Stimulated activated CD8-positive, alpha-beta memory T cell treated with anti-CD3 and anti-CD28 coated beads, Interleukin-7, amount 100 ng/mL, for 4 hours (primary cell): ENCODE measurements at places on chromosomes 3 and 15.

DNA sequence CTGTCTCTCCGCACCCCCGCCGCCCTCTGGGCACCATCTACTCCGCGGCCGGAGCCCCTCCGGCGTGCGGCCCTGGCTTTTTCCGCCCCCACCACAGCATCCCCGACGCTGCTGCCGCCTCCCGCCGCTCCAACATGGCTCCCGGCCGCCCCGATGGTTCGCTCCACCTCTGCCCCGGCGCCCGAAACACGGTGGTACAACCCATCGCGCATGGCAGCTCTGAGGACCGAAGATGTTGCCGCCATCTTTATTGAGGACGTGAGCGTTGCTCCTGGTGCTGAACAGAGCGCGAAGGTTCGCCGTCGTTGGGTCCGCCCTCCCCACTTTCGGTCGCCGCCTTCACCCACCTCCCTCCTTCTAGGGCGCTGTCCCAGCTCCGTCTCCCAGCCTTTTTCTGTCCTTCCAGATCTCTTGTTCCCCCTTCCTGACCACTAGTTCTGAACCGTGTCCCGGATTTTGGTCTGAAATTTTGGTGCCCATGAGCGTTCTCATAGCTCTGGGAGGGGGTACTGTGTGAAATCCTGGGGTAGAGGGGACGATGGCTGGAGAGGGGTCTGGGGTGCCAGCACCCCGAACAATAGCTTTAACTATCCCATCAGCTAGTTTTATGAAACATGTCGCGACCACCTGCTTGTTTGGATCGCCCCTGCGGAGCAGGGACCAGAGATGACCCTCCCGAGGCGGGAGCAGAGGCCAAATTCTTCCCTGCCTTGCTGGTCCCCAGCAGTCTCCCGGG lies at the start of gene CELSR3:
Gene CELSR3 (minus strand): TSS at position 134 of the 736 bp plus-strand sequence. CDS start 252 bp downstream, outside the sequence.
- DNase-seq: no peak

DNA sequence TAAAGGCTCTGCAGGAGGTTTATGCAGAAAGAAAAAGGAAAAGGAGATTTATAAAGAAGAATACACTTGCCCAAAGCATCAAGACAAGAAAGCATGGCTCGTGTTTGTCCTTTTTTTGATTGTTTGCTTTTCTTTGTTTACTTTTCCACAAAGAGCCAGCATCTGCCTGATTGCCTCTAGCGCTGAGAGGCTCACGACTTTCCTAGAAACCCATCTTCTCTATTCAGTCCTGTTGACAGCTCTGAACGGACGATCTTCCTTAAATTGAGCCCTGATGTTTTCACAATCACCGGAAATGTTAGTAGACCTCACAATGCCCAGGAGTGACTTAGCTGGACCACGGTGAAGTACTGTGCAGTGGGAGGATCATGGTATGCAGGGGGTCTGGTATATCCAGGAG lies 12.4 kb downstream of the GP5 start:
- DNase-seq: no peak

DNA sequence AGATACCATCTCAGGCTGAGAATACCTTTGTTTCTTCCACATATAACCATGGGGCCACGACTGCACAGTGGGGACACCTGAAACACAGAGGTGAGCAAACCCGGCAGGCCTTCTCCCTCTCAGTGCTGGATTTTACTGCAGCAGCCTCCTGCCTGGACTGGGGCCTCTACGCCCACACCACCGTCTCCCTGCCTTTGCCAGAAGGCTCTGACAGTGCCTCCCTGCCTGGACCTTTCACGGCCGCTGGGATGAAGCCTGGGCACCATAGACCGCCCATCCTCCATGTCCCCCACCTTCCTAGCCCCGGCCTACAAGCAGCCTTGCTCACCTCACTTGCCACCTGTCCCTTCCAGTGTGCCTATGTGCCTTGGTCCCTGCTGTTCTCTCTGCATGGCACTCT lies 214.3 kb downstream of the NFKBIZ start:
- DNase-seq: no peak

DNA sequence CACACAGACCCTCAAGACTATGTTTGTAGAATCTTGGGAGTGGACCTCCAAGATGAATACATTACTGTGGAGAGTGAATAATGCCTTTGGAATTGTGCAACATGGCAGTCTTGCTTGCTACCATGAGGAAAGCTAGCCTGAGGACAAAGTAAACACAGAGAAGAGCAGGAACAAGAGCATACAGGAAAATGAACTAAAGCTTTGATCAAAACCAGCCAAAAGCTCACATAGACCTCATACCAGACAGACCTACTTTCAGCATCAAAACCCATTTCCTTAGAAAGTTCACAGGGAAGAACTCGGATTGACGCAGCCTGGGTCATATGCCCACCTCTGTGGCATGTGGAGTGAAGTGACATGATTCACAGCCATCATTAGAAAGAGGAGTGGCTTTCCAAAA lies 3.3 kb upstream of the RAB8B start:
- no peak for DNase-seq

- no peak for DNase-seq
Measured at GRCh38 chr3:134074790-134075567, 45.3 kb upstream of the SLCO2A1 start.

DNA sequence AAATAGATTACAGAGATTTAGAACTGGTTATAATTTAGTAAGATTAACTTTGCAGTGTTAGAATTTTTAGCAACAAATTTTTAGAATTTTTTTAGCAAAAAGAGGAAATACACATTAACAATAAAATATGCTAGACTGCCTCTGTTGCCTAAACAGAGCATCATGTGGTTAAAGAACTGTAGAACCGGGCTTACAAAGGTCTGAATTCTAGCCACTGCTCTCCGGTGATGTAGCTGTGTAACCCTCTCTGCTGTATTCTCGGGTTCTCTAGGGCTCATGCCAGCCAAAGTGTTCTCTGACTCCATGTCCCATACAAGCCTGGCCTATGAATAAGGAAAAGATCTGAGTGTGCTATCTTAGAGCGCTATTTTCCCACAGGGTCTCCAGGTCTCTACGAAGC lies 2.9 kb upstream of the P2RY12 start:
- DNase-seq: no peak

DNA sequence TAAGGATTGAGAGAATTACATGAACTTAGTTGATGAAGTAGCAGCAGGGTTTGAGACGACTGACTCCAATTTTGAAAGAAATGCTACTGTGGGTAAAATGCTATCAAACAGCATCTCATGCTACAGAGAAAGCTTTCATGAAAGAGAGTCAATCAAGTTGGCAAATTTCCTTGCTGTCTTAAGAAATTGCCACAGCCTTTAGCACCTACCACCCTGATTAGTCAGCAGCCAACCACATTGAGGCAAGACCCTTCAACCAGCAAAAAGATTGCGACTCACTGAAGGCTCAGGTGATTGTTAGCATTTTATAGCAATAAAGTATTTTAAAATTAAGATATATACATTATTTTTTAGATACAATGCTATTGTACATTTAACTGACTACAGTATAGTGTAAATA lies 80.9 kb downstream of the RAP2B start:
- DNase-seq: peak; percentile 16

GRCh38 chr3:23837691-23838090 lies 31.9 kb downstream of the UBE2E1 start:
- DNase-seq: no peak

DNA sequence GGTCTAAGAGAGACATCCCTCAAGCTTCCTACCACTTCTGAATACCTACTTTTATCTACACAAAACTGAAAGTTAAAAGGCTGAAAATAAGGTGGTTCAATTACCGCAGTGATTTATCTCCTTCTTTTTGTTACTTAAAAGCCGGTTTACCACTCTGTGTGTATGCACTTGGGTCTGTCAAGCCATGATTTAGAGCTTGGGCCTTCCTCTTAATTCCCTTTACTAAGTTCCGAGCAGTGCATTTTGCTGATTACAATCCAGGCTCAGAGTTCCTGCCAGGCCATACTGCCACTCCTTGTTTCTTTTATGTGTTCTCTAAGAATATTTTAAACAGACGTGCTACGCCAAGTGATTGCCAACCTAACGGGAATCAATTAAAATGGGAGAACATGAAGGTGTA lies 16.5 kb downstream of the KCTD6 start:
- DNase-seq: no peak

DNA sequence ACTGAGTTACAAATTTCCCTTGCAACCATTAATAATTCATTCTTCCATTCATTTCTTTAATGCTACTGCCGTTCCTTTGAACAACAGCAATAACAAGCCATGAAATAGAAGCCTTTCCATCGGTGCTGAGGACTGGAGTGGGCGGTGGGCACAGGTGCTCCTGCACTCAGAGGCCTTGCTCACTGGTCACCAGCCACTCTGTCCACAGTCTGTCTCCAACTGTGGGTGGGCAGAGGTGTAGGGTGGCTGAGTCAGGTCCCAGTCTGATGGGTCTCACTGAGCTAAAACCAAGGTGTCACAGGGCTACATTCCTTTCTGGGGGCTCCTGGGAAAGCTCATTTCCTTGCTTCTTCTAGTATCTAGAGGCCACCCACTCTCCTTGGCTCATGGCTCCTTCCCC lies 6.3 kb upstream of the FAM3D start:
- no peak for DNase-seq

- DNase-seq: peak; percentile 15
Measured at GRCh38 chr15:66251790-66252684, 1.5 kb downstream of the MEGF11 start.

DNA sequence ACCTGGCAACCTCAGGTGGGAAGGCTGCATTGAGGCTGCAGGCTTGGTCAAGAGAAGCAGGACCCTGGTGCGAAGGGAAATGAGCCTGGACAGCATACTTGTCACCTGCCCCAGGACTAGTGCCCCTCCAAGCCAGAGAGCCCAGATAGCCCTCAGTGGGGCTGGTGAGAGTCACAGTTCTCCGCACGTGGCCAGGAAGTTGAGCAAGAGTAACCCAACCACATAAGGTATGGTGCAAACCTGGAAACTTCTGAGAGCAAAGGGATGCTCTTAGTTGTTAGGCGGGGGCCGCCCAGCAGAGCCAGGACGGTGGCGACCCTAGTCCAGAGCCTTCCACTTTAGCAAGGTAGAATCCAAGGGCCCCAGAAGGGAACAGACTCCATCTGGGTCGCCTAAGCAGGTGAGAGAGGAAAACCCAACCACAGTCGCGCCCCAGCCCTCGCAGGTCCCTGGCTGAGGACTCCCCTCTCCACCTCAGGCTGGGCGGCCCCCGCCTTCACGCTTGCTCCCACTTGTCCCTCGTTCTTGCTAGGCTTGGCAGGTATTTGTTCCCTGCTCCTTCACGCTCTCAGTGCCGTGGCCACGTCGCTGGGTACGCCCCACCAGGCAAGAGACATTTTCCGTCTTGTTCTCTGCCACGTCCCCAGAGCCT lies 1.1 kb upstream of the VPS18 start:
- DNase-seq: no peak

DNA sequence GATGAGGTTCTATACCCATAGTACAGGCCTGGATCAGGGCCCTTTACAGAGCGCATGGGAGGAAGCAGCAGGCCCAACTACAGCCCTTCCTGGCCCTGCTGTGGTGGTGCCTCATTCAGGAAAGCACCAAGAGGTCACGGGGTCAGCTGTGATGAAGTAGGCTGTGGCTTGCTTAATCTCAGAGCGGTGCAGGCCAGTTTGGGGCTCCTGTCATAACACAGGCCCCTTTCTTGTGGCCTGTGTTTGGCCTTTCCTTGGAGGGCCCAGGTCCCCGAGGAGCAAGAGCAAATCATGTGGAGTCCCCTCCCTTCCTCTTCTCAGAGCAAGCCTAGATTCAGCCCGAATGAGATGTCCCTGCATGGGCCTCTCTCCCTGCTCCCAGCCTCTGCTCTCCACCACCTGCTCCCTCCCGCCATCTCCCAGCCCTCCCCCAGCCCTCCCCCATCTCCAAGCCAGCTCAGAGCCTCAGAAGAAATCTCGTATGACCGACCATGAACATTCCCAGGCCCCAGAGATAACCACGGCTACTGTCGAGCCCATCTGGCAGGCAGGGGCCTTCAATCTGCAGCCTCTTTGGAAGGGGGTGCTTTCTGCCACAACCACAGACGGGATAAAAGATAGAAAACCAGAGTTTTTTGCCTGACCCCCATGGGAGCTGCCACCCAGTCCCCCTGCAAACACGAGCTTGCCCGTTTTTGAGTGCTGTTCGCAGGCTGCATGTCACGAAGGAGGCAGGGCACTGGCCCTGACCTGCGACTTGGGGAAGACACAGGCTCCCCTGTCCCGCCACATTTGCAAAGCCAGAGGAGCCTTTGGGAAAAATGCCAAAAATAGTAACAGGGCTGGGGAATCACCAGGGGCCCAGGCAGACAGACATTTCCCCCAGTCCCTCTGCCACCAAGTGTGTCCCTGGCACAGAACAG lies 32.3 kb upstream of the DUSP7 start:
- DNase-seq: no peak

DNA sequence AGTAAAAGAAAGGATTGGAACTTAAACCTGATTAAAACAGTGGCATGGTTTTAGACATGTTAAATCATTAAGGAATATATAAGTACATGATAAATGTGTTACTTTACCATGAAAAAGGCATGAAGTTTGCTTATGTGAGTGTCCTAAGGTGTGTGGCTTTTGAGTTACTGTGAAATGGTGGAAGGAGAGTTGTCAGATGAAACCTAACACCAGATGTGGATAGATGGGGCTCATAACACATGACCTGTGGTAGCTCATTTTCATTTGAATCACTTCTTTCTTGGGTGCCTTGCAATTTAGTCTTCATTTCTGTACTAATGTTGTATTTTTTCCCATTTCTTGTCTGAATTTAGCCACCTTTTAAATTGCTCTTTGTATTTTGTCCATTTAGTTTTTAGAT lies 13.0 kb downstream of the MEF2A start:
- no peak for DNase-seq

DNA sequence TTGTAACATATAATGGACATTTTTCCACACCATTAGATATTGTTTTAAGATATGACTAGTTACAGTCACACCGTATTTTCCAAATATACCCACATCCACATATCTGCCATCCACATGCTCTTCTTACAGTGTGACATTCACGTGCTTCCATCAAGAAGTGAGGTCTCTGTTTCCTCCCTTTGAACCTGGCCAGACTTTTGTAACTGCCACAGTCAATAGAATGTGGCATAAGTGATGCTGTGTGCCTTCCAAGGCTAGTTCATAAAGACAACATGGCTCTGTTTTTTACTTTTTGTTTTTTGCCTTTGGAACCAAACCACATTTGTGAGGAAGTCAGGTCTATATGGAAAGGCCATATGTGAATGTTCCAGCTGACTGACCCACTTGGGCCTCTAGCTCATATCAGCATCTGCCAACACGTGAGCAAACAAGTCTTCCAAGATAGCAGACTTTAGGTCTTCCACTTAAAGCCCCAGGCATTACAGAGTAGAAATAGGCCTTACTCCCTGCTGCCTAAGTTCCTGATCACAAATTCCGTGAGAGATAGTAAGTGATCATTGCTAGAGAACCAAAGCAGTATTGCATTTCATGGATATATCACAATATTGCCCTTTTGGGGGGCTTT lies 27.1 kb downstream of the EIF1B start:
- no peak for DNase-seq

DNA sequence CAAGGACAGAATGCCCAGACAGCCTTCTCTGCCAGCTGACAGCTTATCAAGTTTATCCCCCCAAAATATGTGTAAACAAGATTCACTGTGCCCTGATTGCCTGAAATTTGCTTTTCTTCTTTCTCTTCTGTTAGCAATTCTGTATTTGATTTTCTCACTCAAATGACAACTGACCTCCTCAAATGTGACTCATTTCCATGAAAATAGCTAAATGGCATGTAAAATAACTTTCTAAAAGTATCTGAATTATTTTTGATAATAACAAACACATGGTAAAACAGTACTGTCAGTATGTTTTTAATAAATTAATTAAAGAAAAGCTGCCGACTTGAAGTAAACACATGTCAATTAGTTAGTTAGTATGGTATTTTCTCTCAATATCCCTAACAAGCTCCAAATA lies 202.3 kb upstream of the STAC start:
- no peak for DNase-seq
